Suppressor macrophage treated with lipopolysaccharide for 1 hour (primary cell): ENCODE measurements at places on chromosomes 6 and 20.

DNA sequence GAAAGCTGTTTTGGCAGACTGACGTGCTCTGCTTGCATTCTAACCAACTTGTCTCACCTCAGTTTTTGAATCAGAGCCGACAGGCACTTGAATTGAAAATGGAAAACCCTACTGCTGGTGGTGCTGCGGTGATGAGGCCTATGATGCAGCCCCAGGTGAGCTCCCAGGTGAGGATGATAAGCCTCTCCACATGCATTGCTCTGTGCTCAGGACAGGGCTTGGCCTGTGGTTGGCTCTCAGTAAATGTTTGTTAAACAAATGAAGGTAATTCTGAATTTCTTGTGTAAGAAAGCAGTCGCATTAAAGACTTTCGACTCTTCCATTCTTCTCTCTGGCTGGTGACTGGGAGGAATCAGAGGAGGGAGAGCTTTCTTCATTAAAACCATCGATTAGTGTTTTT lies 136.3 kb downstream of the SULF2 start:
- DNase-seq, result no peak

- DNase-seq, result no peak
These were observed 480.0 kb downstream of the MEI4 start for GRCh38 chr6:78132671-78133410.

- peak; percentile 49 for DNase-seq
These were observed 281.9 kb downstream of the UTRN start for GRCh38 chr6:144566868-144567615.

DNA sequence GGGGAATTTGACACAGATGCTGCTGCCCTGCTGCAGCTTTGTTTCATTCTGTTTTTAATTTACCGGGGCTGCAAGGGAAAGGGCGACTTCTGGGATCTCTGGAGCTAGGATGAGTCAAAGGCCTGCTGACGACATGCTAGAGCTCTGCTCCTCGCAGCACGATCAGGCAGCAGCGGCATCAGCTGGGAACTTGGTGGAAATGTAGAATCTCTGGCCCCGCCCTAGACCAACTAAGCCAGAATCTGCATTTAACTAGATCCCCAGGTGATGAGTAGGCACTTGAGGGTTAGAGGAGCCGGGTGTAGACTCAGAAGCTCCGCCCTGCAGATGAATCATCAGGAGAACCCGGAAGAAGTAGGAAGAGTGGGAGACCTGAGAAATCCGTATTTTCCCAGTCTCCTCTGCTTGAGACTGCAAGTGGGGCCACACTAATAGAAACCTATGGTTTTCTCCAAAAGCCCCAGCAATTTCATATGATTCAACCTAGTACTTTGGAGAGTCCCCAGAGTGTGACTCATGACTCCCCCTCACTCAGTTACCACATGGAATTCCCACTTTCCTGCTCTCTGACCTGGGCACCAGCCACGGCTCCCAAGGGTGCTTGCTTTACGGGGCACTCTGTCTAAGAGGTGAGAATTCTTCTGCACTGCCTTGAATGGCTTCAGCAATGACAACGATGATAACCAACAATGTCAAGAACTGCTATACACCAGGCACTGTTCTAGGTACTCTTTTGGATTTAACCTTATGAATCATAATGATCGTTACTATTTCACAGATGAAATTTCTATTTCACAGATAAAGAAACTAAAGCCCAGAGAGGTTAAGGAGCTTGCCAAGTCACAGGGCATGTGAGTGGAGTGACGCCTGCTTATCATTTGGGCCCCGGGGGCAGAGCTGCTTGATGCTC lies 18.1 kb downstream of the TUBB2B start:
- peak; percentile 87 for DNase-seq

DNA sequence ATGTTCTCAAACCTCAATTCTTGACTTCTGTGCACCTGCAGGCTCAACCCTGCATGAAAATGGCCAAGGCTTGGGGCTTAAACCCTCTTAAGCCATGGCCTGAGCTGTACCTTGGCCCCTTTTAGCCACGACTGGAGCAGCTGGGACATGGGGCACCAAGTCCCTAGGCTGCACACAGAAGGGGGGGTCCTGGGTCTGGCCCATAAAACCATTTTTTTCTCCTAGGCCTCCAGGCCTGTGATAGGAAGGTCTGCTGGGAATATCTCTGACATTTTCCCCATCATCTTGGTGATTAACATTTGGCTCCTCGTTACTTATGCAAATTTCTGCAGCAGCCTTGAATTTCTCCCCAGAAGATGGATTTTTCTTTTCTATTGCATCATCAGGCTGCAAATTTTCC lies 119.4 kb upstream of the VGLL2 start:
- no peak for DNase-seq

DNA sequence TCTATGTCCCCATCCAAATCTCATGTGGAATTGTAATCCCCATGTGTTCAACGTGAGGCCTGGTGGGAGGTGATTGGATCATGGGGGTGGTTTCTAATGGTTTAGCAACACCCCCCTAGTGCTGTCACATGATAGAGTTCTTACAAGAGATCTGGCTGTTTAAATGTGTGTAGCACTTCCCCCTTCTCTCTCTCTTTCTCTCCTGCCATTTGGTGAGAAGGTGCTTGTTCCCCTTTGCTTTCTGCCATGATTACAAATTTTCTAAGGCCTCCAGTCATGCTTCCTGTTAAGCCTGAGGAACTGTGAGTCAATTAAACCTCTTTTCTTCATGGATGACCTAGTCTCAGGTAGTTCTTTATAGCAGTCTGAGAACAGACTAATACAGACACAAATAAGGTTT lies 165.4 kb downstream of the OGFRL1 start:
- DNase-seq, result peak; percentile 7

- no peak for DNase-seq
These were observed 29.3 kb upstream of the IGF2R start for GRCh38 chr6:159939591-159940016.

- no peak for DNase-seq
These were observed 59.3 kb upstream of the JAG1 start for GRCh38 chr20:10733122-10733521.

GRCh38 chr6:145003145-145003544 lies 718.0 kb downstream of the UTRN start:
- DNase-seq, result no peak

GRCh38 chr6:166584853-166585429 lies 1.5 kb downstream of the RAMACL start:
- peak; percentile 46 for DNase-seq

- DNase-seq, result no peak
These were observed 309.0 kb upstream of the PTCHD4 start for GRCh38 chr6:48419992-48420391.

GRCh38 chr6:110629153-110629552 lies 152.7 kb upstream of the SLC22A16 start:
- no peak for DNase-seq

- DNase-seq, result no peak
These were observed 36.8 kb downstream of the NTSR1 start for GRCh38 chr20:62745279-62745951.

- DNase-seq, result peak; percentile 22
These were observed 17.2 kb downstream of the SERINC3 start for GRCh38 chr20:44504402-44505307.

- DNase-seq, result no peak
These were observed 13.3 kb upstream of the NHSL1 start for GRCh38 chr6:138512609-138513008.

DNA sequence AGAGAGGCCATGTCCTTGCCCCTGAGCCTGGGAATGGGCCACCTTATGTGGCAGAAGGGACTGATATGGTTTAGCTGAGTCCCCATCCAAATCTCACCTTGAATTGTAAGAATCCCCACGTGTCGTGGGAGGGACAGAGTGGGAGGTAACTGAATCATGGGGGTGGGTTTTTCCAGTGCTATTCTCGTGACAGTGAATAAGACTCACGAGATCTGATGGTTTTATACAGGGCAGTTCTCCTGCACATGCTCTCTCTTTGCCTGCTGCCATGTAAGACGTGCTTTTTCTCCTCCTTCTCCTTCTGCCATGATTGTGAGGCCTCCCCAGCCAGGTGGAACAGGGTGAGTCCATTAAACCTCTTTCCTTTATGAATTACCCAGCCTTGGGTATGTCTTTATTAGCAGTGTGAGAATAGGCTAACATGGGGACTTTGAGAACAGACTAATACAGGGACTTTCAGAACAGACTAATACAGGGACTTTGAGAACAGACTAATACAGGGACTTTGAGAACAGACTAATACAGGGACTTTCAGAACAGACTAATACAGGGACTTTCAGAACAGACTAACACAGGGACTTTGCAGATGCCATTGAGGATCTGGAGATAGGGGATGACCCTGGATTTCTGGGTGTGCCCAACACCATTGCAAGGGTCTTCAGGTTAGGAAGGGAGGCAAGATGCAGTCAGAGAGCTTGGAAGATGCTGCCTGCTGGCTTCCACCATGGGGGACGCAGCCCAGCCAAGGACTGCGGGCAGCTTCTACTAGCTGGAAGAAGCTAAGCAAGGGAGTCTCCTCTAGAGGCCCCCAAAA lies 86.9 kb downstream of the RAMACL start:
- DNase-seq, result peak; percentile 25

GRCh38 chr6:42049116-42049809 lies 1.1 kb upstream of the TAF8 start:
- no peak for DNase-seq
